ENCODE measurements at places on chromosomes 3 and 15.

DNA sequence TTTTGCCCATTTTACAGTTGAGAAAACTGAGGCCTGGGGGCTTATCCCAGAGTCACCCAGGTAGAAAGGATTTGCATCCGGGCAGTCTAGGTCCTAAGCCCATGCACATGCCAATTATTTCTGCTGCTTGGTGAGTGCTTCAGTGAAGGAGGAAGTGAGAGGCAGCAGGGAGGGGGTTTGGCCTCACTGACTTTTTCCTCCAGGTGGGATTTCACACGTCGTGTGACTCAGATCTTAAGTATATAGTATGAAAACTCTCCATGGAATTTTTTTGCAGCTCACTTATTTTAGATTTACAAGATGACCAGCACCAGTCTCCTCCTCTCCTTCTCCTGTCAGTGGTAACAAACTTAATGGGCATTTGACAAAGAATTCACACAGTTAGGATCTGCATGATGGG, 4.6 kb downstream of the ITGA11 start:
- no peak for DNase-seq
- no peaks in the 10 kb centered on the region for H3K4me1 ChIP-seq
- H3K27me3 ChIP-seq = peaks cover 58% of the 10 kb centered on the region
- H3K36me3 ChIP-seq = no peaks in the 10 kb centered on the region

GRCh38 chr15:25677719-25678499, 185.2 kb downstream of the ATP10A start:
- no peak overlapping the region for H3K4me3 ChIP-seq
- no peak overlapping the region for H3K27ac ChIP-seq
- no peak for DNase-seq
- H3K27me3 ChIP-seq = no peaks in the 10 kb centered on the region
- peaks cover 2% of the 10 kb centered on the region for H3K36me3 ChIP-seq

DNA sequence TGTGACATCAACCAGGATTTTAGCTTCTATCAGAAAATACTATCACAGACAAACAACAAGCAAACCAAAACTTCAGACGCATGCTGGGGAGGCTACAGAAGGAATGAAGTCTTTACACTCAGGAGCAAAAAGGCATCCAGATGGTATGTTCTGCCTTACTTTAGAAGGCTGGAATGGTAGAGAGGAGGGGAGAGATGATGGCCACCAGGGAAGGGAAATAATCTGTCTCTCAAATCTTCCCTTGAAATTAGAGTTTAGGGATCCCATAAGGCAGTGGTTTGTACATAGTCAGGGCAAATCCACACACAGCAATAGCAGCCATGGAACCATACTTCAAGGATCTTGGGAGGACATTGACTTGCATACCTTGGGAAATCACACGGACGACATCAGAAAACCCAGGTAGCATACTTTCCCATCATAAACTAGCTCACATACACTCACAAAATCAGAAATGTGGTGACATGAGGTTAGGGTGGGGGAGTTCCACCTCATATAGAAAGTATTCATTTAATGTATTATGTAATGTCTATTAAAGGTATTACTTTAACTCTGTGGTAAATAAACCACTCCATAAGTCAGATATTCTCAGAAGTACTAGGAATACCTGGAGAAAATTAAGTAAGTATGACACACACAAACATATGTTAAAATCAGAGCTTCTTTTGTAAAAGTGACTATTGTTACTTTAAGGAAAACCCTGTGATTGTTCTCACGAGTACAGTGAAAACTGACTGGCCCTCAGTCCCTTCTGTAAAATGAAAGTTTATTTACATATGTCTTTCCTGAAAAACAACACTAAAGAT, 9.4 kb downstream of the BTLA start:
- peaks cover 9% of the 10 kb centered on the region for H3K36me3 ChIP-seq
- H3K27ac ChIP-seq = peak overlapping the region; percentile 16
- no peak for DNase-seq
- no peaks in the 10 kb centered on the region for H3K27me3 ChIP-seq
- H3K4me1 ChIP-seq = peaks cover 33% of the 10 kb centered on the region

GRCh38 chr15:68623301-68623892, 44.6 kb downstream of the CORO2B start:
- DNase-seq = no peak

DNA sequence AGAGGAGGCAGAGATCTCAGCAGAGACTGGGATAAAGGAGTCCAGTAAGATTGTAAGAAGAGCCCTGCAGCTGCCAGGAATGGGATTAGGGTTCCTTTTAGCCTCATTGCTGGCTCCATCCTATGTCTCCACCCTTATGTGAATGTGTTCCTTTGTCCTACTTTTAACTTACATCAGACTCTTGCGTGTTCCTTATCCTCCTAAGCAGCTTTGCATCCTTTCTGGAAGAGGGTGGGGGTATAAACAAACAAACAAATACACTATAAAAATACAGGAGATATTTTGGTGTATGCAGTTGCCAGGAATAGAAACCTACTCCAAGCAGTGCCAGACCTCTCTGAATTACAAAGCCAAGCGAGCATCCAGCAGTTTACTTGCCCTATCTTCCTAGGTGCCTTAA, 194.7 kb downstream of the ADAMTS9 start:
- H3K36me3 ChIP-seq = no peaks in the 10 kb centered on the region
- no peak overlapping the region for H3K27ac ChIP-seq
- no peaks in the 10 kb centered on the region for H3K4me1 ChIP-seq
- H3K27me3 ChIP-seq = peaks cover 69% of the 10 kb centered on the region
- DNase-seq = no peak

GRCh38 chr3:132253262-132253878, 63.8 kb upstream of the ACP3 start:
- H3K36me3 ChIP-seq = no peaks in the 10 kb centered on the region
- peaks cover 15% of the 10 kb centered on the region for H3K27me3 ChIP-seq
- H3K4me3 ChIP-seq = no peak overlapping the region

DNA sequence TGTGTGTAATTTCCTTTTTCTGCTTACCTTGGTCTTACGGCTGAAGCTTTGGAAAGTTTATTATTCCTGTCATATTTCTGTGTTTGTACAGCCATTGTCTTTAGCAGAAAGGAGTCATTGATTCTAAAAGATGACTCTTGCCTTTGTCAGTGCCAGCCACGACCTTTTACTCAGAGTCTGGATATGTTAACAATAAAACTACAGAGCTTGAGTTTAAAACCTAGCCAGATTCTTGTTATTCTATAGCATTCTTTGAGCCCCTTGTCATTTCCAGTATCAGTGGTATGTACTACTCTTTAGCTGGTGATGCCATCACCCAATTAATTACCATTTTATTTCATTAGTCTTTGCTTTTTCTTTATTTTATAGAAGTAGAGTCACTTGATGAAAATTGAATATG, 142.4 kb downstream of the TCF12 start:
- no peak overlapping the region for H3K27ac ChIP-seq
- no peak overlapping the region for H3K4me3 ChIP-seq
- H3K36me3 ChIP-seq = peaks cover 3% of the 10 kb centered on the region
- H3K4me1 ChIP-seq = peaks cover 32% of the 10 kb centered on the region
- no peaks in the 10 kb centered on the region for H3K27me3 ChIP-seq

- H3K27me3 ChIP-seq = no peaks in the 10 kb centered on the region
- H3K27ac ChIP-seq = no peak overlapping the region
- H3K36me3 ChIP-seq = no peaks in the 10 kb centered on the region
- no peak overlapping the region for H3K4me3 ChIP-seq
- H3K4me1 ChIP-seq = no peaks in the 10 kb centered on the region
Observed at GRCh38 chr3:168794427-168794826, 698.7 kb upstream of the GOLIM4 start.

- no peaks in the 10 kb centered on the region for H3K4me1 ChIP-seq
- no peaks in the 10 kb centered on the region for H3K27me3 ChIP-seq
- no peak overlapping the region for H3K4me3 ChIP-seq
Observed at GRCh38 chr3:103512595-103512994, 1077.8 kb downstream of the ZPLD1 start.

GRCh38 chr3:177158461-177158860, 38.8 kb downstream of the TBL1XR1 start:
- no peak for DNase-seq
- H3K27ac ChIP-seq = peak overlapping the region; percentile 32
- no peaks in the 10 kb centered on the region for H3K27me3 ChIP-seq
- no peak overlapping the region for H3K4me3 ChIP-seq

All from central memory CD8-positive, alpha-beta T cell (primary cell).